ENCODE measurements at places on chromosomes 11 and 22.

DNA sequence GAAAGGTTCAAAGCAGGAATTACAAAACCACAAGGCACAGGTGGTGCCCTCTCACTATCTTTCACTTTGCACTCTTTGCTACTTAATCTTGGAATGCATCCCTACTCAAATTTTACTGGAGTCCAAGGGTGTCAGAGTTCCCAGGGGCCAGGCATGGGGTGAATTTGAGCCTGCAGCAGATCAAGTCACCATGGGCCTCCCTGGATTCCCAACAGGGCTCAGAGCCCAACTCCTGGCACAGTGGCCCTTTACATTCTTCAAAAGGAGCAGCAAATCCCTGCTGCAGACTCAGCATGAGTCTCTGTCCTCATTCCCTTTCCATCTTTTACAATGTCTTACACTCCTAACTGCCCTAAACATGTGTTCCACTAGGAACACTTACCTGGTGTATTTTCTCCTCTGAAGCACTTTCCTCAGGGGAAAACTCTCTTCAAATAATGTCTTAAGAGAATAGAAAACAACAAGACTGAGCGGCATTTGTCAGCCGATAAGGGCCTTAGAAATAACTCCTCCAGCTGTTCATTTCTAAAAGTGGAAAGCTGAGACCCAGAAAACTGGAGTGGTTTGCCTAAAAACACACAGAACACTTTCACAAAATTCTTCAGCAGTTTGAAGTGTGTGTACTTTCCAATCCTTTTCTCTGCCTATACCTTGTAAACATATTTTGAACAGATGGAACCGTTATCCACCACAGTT is 596.0 kb downstream of the INSC start:
- no peak for DNase-seq

- peak; percentile 5 for DNase-seq
These were observed 11.7 kb downstream of the TECTA start for GRCh38 chr11:121112498-121113455.

GRCh38 chr11:86663761-86664160 is 8.7 kb downstream of the ME3 start:
- no peak for DNase-seq

DNA sequence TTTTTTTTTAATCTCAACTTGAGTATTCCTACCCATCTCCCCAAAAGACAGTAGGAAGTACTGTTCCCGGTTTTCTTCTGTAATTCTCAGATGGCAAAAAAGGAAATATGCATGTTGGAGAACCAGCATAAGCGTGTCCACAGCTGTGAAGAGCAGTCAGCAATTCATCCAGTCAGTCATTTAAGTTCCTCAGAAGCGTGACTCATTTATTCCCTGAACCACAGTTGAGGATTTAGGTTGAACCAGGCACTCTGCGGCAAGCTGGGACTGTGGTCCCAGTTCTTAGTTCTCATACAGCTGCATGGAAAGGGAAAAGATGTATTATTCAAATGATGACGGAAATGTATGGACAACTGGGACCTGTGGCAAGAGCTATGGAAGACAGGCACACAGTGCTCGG is 61.0 kb upstream of the MYO18B start:
- no peak for DNase-seq

GRCh38 chr11:134901542-134901941 is 489.5 kb upstream of the B3GAT1 start:
- no peak for DNase-seq

- DNase-seq = no peak
These were observed 48.4 kb upstream of the CYP2D6 start for GRCh38 chr22:42178910-42179519.

DNA sequence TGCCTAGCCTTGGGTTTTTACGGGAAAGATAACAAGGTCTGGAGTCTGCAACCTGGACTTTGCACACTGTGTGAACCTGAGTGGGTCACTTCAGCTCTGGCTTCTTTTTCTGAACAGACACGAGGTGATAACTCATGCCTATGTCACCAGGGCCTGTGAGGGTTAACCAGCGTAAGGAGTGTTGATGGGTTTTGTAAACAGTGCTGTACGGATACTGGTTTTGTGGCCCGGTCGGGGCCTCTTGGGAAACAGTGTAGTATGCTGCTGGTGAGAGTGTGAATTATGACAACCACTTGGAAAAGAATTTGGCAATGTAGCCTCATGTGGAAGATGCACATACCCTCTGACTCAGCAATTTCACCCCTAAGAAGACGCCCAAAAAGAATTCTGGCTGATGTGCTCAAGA is 266.8 kb downstream of the MN1 start:
- no peak for DNase-seq

DNA sequence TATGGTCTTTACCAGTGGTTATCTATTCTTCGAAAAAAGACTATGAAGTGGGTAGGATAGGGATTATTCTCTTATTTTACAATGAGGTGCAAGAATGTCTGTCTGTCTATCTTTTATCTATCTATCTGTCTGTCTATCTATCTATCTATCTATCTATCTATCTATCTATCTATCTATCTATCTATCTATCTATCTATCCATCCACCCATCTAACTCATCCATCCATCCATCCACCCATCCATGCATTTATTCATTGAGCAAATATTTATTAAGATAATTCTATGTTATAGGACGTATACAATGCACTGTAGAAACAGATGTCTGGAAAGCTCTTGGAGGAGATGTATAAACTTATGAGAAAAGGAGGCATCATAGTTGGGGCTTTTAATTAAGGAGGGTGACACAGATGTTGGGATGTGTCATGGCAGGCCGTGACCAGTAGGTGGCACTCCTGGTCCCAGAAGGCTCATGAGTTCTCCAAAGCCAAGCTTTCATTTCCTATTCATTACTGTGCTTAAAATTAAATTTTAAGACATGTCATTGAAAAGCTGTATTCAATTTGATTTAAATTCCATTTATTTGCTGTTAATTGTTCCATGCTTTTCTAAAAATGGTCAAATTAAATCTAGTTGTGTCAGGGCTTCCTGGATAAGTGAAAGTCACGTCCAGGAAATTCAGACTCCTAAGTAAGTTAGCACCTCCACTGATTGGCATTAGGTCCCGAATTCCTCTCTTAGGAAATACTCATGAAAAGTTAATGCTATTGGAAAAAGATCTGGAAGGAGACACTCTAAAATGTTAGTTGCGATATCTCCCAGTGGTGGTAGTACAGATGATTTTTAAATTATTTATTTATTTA is 19.0 kb upstream of the E2F8 start:
- DNase-seq = peak; percentile 2

GRCh38 chr11:125124618-125124992 is 13.2 kb upstream of the TMEM218 start:
- no peak for DNase-seq

DNA sequence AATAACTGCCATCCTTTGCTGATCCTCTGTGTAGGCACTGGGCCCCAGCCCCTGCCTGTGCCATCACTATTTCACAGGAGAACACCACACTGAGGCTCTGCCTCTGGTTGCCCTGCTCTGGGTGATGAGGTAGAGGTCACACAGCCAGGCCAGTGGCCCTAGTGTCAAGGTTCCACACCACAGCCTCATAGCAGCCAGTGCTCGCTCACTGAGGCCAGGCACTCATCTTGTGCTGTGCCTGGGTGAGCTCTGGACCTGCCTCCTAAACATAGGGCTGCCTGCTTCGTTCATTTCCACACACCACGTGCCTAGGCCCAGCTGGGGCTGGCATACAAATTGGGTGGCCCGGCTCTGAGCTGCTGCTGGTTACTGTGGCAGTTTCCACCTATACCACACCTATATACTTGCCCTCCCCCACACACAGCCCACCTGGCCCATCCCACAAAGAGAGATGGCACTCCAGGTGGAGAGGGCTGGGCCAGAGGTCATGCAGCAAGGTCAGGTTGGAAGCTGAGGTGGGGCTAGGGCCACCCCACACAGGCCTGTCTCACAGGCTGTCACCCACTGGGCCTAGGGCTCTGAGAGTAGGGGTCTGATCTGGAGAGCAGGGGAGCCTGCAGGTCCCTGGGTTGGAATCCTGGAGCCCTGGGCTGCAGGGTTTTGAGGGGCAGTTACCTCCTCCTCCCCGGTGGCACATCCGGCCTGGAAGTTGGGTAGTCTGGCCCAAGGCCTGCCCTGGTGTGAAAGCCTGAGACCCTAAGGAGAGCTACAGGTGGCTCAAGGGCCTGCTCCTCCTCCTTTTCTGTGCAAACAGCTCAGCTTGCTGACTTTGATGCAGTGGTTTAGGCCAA is 11.2 kb downstream of the KCNQ1OT1 start:
- no peak for DNase-seq

GRCh38 chr11:122158171-122158570 is 42.2 kb upstream of the BLID start:
- DNase-seq = no peak

DNA sequence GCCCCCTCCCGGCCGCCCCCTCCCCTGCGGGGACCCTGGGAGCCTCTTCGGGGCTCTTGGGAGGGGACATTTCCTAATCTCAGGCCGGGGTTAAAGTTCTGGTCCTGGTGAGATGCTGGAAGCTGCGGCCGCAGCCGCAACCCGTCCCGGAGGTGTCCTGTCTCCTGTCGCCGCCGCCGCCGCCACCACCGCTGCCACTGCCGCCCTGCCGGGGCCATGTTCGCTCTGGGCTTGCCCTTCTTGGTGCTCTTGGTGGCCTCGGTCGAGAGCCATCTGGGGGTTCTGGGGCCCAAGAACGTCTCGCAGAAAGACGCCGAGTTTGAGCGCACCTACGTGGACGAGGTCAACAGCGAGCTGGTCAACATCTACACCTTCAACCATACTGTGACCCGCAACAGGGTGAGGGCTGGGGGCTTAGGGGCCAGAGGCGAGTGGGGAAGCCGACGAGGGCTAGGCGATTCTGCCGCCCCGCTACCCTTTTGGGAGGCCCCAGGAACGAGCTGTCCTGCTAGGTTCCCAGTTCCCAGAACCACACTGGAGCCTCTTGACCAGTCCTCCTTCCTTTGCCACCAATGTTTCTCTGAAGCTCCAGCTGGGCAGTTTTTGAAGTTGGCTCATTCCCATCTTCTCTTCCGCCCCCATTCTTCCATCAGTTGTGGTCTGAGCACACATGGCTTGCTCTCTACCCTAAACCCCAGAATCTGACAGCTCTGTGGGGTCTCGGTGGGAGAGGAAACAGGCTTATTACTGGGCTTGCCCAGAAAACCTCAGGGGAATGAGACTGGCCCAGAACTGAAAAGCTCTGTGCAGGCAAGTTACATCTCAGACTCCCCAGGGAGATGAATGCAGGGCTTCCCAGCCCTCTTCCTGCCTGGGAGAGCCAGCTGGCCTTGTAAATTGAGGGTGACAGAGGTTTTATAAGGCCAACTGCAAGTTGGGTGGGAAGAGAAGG is 781 bp downstream of the SIDT2 start:
- no peak for DNase-seq

DNA sequence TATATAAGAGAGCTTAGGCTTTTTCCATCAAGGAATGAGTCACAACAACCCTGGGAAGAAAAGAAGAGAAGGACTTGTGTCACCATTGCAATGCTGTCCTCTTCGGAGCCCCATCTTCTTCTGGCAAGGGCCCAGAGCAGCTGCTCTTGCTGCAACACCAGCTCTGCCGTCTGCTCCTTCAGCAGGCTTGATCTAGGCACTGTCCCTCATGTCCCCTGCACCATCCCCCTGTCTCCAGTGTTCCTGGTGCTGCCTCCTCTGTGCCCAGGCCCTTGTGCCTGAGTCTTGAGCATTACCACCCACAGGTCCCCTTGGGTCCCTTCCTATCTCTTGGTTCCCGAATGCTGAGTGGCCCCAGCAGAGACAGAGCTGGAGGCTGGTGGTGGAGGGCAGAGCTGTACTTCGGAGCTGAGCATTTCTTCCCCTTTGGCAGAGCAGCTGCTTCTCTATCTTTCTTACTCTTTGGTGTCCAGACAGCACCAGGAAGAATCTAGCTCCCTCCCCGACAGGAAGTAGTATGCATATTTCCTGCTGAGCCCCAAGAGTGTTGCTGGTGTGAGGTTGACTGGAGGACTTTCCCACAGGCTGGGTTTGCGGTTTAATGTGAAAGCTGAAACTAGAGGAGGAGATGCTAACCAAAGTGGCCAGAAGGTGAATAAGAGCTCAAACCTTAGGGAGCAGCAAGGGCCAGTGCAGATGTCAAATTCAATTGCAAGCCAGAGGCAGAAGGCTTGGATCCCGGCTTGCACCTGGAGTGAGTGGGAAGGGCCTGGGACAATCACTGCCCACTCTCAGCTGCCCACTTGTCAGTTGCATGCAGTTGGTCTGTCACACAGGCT is 27.8 kb downstream of the WEE1 start:
- DNase-seq = peak; percentile 7

GRCh38 chr22:22515890-22516289 is 4.2 kb downstream of the ZNF280A start:
- DNase-seq = no peak

DNA sequence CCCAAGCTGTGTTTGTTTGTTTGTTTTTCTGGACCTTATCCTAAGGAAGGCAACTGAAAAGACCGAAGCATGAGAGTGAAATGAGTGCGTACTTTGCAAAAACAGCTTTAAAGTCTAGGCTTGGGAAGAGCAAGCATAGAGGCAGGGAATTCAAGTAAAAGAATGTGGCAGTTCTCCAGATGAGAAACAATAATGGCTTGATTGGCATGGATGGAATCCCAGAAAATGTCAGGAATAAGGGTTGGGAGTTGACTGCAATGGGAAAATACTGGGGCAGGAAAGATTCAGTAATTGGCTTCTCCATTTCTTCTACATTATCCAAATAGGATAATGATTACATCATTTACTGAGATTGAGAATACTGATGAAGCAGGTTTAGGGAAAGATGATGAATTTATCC is 17.5 kb downstream of the SAAL1 start:
- no peak for DNase-seq

- no peak for DNase-seq
These were observed 70.8 kb downstream of the PANX1 start for GRCh38 chr11:94199136-94200130.

- no peak for DNase-seq
These were observed 116.9 kb downstream of the SIK3 start for GRCh38 chr11:116981266-116981885.

GRCh38 chr11:34223021-34223813 is 117.8 kb downstream of the NAT10 start:
- DNase-seq = no peak

GRCh38 chr11:113248702-113249490 is 65.5 kb upstream of the TTC12 start:
- no peak for DNase-seq

GRCh38 chr11:61776561-61777075 is 15.8 kb downstream of the TMEM258 start:
- no peak for DNase-seq

- no peak for DNase-seq
These were observed 76.2 kb downstream of the SLC1A2 start for GRCh38 chr11:35343033-35343598.
